ENCODE measurements at places on chromosomes 5 and 9.

DNA sequence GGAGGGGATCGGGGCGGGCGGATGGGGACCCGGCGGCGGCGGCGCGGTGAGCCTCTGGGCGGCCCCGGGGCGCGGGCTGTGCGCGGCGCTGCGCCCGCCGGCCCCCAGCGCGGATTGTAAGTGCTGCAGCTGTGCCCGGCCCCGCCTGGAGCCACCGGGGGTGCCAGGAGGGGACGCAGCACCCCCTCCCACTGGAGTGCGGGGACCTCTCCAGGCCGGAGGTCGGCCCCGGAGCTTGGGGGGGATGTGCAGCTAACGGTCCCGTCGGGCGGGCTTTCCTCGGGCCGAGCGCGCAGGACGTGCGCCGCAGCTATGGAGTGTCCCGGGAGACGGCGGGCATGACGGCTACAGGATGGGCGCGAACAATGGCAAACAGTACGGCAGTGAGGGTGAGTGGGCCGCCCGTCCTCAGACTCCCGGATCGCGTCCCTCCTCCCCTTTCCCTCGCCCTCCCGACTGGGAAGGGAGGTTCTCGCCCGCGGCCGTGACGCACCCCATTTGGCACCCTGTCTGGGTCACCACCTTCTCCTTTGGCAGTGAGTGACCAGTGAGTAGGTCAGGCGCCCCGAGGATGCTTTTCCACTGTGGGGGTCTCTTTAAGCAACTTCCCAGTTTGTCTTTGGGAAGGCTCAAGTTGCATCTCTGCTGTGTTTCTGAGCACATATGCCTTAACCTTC is 483 bp downstream of the FBXL7 start:
- peak; percentile 43 for DNase-seq

DNA sequence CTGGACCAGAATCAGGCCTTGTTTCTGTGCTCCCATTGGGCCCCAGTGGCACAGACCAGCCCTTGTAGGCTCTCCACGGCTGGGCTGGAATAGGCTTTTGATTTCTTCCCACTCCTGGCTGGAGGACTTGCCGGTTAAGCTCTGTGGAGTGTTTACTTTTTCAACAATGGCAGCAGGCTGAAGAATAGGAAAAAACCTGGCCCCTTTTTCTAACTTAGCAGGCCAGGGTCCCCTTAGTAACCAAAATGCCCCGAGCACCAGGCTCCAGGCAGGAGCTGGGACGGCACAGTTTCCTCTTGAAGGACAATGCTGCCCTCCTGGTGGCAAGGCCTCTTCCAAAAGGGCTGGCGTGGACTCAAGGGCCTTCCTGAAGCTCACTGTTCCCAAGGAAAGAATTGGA is 230.3 kb downstream of the CRB2 start:
- no peak for DNase-seq

DNA sequence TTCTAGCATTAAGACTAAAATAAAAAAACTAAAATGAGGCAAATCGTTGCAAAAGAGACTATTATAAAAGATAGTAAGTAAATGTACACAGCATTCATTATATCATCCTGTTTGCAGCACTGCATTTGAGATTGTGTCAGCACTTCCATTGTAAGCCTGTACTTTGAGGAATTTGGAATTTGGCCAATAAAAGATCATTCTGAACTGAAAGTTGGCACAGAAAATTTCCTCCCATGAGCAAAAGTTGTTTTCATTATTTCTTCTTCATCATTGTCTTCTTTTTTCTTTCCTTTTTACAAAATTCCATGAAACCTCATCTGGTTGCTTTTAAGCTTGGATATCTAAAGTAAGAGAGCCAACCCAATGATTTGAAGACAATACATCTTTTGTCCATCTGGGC is 199.3 kb upstream of the ADAMTSL1 start:
- peak; percentile 11 for DNase-seq

- no peak for DNase-seq
These were observed 200.6 kb downstream of the ARL15 start for GRCh38 chr5:54109626-54110330.

DNA sequence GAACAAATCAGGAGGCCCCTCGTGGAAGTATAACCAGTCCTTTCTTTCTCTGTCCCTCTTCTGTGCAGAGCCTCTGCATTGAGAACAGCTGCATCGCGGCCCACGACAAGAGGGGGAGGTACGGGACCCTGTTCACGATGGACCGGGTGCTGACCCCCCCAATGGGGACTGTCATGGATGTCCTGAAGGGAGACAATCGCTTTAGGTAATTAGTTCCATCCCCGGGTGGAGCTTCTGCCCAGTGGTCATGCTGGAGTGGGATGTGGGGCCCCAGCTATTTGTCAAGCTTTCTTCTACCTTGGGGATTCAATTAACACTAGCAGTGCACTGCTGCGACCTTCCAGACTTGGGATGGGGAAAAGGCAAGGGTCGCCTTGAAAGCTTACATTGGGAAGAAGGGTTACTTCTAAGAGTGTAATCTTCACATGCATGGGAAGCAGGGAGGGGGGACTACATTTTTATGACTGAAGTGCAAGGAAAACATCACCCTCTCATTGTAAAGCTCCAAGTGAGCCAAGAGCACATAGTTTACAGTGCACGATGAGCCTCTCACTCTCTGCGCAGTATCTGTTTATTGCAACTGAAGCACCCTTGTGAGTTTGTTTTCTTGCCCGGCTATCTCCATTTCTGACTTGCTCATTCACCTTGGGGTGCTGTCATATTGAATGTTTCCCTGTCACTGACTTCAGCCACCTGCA is 27.0 kb downstream of the TGFBI start:
- no peak for DNase-seq

DNA sequence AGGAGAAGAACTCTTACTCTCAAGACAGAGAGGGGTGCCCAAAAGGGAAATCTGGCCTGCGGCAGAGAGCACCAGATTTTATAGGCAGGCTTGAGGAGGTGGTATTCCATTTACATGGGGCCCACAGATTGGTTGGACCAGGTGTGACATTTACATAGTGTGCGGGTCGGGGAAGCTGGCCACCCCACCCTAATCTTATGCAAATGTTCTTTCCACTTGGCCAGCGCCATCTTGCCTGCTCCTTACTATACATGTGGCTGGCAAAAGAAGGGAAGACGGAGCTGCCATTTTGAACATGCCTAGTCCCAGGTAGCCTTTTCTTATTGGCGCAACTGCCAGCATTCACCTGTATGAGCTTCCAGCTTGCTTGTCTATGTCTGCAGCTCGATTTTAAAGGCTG is 34.8 kb downstream of the PLEKHG4B start:
- DNase-seq = no peak

GRCh38 chr9:77751341-77752091 is 103.4 kb upstream of the GNA14 start:
- peak; percentile 56 for DNase-seq

DNA sequence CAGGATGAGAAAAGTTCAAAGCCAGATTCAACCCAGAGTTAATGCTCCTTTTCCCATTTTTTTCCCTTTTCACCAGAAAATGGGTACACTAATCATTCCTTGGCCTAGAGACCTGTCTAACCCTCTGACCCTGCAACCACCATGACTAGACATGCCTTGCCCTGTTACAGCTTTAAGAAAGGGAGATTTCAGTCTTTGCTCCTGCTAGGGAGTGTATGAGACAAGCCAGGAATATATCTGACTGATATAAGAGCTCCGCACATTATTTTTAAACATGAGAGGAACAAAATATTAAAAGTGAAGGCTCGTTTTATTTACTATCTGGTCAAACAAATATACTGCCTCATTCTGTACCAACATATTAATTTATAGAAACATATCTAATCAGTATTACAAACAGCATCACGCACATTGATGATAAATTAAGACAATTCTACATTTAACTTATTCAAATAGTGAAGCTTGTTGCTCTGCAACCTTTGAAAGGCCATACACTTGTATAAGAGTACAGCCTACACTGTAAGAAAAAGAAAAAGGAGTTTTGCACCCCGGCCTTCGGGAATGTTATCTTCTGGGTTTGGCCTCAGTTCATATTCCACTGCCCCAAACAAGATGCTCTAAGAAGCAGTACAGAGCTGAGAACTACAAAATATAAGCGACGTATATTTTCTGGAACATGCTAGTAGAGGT is 132.7 kb downstream of the FBXL17 start:
- DNase-seq = no peak

DNA sequence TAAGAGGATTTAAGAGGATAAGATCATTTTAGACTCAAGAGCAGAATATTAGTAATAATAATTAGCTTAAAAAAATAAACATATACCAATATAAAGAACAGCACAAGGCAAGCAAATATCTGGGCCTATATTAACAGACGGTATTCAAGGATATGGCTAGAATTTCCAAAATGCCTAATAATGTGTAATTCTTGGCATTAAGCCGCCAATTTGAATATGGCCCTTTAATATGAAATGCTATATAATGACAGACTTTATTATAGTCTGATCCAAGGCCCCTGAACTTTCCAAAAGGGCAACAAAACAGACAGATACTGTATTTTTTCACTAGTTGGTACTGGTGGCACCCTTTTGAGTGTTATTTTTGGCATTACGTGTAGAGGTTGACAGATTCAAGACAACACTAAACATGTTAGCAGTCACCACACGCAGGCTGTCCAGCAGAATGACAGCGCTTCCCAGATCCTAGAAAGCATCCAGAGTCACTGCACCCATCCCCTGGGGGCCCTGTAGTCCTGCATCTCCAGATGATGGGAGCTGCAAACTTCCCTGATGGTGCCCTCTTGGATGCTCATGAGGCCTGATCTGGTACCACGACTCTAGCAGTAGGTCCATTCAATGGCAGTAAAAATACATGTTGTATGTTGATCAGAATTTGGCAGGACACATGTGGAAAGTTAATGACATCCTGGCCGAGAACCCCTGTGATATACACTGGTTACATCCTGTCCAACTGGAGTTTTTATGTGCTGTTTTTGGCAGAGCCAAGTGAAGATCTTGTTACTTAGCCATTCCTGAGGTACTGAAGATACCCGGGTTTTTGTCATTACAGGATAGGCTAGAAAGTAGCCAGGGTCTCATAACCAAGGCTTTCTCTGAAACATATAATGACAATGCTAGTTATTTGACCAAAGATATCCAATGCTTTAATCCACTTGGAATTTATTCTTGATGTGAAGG is 1.7 kb upstream of the ABL1 start:
- peak; percentile 15 for DNase-seq

- no peak for DNase-seq
These were observed 2.7 kb downstream of the PTGDS start for GRCh38 chr9:136979769-136980587.

DNA sequence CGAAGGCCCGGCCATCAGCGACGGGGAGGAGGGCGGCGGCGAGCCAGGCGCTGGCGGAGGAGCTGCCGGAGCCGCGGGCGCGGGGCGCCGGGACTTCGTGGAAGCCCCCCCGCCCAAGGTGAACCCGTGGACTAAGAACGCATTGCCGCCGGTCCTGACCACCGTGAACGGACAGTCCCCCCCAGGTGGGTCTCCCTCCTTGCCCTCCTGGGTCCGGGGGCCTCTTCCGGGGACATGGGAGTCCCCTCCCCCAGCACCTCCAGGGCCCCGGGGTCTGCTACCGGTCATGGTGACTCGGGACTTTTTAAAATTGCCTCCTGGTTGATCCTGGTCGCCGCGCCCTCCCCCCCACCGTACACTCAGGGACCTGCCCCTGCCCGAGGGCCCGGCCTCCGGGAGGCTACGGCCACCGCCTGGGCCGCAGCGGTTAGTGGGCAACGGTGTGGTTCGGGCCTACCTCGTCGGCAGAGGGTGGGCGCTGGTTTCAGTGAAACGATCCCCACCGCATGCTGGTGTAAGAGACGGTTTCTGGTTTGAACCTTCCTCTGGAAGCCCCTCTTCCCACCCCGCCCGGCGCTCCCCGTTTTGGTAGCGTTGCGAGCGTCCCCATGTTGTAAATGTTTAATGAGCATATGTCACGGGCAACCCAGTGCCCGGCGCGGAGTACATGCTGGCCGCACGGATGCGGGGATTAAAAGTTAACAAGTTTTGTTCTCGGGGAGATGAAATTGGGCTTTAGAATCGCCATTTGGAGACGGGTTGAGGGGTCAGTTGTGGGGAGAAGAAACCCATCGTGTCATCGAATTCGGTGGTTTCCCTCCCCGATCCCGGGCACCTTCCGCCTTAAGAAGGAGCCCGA is 1.1 kb downstream of the LARP1 start:
- peak; percentile 57 for DNase-seq
